ENCODE measurements at places on chromosomes 1 and 21.

GRCh38 chr1:61692155-61692800 lies 32.7 kb downstream of the TM2D1 start:
- no peak for DNase-seq

DNA sequence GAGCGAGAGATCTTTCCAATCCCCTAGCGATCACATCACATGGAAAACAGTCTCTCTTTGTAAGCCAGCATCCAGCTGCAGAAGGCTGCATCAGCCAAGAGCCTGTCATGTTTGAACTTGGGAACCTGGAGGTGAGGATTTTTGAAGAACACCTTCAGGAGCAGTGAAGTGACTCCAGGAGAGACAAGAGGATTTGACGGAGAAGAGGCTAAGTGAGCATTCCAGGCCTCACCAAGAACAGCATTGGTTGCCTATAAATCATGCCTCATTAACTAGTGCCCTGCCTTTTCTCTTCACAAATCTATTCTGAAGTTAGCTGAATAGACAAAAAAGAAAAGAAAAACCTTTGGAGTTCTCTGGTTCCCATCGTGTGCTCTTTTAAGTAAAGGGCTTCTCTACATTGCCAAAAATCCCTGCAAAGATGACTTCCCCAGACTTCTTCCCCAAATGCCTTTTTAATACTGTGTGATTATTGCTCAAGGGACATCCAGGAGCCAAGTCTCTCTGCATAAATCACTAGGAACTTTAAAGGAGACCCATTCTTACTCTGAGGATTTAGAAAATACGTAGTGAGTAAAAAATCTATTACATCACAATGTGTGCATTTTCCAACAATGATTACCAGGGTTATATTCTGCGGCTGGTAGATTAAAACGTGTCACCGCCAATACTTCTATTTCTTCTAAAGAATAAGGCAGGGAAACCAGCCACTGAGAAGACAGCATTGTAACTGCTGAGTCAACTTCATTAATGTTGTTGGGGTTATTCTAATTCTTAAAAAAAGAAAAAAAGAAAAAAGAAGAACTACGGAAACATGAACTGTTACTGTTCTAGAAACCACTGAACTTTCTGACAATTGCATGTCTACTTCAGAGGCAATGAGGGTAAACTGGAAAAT lies 95.2 kb downstream of the KIF14 start:
- no peak for DNase-seq

DNA sequence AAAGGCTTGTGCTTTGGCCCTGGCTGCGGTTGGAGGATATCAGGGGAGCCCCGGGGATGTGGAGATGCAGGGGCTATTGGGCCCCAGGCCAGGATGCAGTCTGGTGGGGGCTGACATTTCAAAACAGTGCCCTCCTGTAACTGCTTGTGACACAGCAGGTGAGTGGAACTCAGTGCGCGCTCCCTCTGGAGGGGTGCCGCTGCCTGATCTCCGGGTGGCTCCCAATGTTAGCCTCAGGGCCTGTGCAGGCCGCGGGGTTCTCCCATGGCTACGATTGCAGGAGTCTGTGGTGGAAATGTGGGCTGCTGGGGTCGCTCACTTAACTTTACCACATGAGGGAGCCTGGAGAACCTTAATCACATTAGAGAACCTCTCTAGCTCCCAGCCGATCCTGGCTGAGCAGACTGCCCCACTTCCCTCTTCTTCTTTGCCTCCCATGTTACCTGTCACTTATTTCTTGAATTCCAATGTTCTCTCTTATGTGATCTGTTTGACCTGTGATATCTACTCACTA lies 163.2 kb downstream of the FMN2 start:
- DNase-seq, result no peak

GRCh38 chr1:224114787-224115175 lies 870 bp downstream of the FBXO28 start:
- no peak for DNase-seq

DNA sequence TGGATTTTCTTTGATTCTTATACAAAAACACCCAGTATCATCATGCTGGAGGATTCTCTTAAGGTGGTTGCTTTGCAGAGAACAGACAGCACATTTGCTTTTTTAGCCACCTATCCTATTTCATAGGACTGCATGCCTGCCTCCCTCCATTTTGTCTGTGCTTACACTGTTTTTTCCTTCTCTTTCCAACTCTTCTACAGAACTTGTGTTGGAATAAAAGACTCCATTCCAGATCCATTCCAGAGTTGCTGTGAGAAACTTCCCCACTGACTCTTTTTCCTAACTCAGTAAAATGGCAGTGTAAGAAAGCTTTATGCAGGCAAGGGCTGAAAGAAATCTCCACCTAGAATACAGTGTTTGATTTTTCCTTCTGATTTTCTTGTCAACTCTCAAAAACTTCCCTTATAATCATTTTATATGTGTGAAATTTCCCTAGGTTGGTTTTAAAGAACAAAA lies 5.2 kb upstream of the ARID1A start:
- DNase-seq, result no peak

- no peak for DNase-seq
Observed at GRCh38 chr1:47763591-47764171, 233.5 kb downstream of the TRABD2B start.

DNA sequence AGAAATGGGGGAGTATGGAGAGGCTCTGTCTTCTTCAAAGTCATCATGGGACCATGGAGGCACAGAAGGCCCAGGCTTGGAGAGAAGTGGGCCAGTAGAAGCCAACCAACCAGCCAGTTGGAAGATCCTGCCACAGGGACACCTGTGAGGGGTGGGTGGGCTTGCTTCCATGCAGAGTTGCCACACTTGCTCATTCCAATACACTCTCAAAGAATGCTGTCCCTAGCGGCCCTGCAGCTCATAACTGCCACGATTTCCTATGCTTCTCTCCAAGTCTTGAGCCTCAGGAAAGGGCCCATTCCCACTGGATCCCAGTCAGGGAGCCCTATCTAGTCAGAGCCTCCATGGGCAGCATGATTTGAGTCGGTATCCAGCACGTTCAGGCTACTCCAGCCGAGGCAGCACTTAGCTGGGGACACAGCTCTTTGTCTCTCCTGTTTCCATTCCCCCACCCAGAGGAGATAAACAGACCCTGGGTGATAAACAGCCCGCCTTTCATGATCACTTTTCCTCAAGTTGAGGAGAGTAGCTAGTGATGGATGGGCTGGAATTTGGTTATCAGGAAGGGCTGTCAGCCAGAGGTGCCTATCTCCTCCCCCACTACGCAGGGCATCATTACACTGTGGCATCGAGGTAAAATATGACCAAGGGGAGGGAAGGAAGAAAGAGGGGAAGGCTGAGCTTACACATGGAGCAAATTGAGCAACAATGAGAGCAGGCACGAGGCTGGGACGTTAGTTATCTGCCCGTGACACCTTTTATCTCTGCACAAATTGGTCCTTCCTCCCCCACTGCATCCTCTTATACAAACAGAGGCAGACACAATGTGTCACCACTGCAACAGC lies 64.6 kb downstream of the ERI3 start:
- DNase-seq, result no peak

- DNase-seq, result no peak
Observed at GRCh38 chr1:67126111-67126746, 8.5 kb downstream of the C1orf141 start.

- DNase-seq, result no peak
Observed at GRCh38 chr1:201433609-201434008, 12.1 kb upstream of the TNNI1 start.

- no peak for DNase-seq
Observed at GRCh38 chr1:155889566-155889965, 21.6 kb downstream of the RIT1 start.

GRCh38 chr1:87278825-87279535 lies 49.7 kb upstream of the LMO4 start:
- no peak for DNase-seq

DNA sequence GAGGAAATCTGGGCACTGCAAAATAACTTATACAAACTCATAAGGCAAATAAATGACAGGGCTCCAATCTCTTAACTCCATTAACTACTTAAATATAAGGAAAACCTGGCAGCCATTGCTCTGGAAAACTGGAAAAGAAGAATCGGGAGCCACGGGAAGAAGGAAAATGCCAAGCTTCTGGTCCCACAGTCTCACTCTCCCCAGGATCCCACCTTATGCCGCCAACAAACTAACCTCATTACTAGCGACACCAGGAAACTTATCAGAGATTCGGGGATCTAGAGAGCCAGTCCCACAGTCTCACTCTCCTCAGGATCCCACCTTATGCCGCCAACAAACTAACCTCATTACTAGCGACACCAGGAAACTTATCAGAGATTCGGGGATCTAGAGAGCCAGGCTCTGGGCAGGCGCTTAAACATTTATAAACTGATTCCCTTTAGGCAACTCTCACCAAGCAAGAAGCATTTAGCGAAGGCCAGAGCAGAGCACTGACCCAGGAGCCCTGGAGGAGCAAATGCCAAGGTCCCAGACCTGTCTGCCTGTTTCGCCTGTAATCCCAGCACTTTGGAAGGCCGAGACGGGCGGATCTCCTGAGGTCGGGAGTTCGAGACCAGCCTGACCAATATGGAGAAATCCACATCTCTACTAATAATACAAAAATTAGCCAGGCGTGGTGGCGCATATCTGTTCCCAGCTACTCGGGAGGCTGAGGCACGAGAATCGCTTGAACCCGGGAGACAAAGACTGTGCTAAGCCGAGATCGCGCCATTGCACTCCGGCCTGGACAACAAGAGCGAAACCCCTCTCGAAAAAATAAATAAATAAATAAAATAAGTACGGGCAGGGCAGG lies 720 bp downstream of the PSMB2 start:
- DNase-seq, result no peak

GRCh38 chr1:145845514-145846161 lies at the start of gene NUDT17:
NUDT17 (plus strand) TSS chr1:145845630; CDS start chr1:145845641, 11 bp downstream.
- peak; percentile 53 for DNase-seq

DNA sequence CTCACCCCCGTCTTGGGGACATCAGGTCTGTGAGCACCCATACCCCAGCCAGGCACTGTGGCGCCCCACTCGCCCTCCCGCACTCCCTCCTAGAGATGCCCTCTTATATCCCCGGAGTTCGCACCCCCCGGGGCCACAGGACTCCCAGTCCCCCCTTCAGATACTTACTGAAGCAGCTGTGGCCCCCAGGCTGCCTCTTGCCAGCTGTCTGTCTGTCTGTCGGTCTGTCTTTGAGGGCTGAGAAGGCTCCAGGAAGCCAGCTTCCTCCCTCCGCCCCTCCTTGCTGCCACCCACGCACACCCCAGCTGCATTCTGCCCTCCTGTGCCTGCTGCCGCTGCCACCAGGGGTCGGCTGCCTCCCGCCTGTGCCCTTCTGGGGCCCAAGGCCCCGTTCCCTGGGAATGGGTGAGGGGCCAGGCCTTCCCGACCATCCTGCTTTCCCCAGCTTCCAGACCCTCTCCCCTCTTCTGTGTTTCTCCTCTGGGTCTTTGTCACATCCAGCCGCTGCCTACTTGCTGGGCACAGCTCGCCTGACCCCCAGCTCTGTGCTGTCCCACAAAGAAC lies at the start of gene PTPN7:
Gene PTPN7, minus strand, starts transcription at position 226 of the 564 bp plus-strand sequence. CDS start 1,200 bp downstream, outside the sequence.
- DNase-seq, result peak; percentile 70

DNA sequence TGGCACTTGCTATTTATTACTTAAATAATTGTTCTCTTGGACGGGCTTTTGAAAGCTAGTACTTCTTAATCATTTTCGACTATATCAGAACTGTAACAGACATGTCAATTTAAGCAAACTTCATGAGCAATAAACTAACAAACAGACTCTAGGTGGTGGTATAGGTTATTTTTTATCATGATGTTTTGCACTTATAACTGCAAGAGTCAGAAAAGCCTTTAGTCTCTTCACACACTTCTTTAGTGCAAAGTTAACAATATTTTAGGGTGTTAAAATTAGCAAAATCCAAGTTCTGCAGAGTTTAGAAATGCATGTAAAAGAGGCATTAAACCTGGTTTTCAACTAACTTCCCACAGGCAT lies 2.2 kb downstream of the NRIP1 start:
- DNase-seq, result no peak

- DNase-seq, result no peak
Observed at GRCh38 chr1:104295511-104295910, 545.8 kb downstream of the AMY1C start.

DNA sequence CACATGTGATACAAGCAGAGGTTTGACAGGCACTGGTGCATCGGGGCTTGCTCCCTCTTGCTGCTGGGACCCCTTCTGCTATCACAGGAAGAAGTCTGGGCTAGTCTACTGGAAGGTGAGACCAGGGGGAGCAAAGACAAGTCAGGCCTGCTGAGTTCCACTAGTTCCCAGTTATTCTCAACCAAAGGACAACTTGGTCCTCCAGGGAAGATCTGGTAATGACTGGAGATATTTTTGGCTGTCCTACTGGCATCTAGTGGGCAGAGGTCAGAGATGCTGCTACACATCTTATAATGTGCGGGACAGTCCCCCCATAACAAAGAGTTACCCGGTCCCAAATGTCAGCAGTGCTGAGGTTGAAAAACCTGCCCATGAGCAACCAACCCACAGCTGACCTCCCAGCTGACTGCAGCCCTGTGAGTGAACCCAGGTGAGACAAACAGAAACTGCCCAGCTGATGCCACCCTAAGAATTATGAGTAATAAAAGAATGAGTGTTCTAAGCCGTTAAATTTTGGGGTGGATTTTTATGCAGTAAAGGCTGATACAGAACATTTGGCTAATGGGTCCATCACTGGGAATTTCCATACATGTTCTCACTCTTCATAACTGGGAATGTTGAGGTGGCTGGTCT lies 71.6 kb downstream of the NENF start:
- DNase-seq, result no peak

DNA sequence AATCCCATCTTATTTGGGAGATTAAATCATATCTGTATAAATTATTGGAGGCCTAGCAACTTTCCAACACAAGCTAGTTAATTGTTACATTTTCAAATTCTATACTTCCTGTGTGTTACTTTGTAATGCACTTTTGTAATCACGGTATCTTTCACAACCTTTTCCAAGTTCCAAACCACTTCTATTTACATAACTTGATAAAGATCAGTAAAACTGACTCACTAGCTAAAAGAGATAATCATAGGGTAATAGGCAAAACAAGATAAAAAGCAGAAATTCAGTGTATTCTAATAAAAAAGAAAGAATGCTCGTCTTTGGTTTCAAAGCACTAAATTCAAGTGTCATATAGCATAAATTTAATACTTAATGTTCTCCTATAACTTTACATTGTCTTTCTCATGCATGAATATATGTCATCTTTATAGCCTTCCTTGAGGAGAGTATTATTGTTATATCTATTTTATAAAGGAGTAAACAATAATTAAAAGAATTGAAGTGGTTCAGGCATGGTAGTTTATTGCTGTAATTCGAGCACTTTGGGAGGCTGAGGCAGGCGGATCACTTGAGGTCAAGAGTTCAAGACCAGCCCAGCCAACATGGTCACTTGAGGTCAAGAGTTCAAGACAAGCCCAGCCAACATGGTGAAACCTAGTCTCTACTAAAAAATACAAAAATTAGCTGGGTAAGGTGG lies 66.4 kb downstream of the RGS13 start:
- no peak for DNase-seq

DNA sequence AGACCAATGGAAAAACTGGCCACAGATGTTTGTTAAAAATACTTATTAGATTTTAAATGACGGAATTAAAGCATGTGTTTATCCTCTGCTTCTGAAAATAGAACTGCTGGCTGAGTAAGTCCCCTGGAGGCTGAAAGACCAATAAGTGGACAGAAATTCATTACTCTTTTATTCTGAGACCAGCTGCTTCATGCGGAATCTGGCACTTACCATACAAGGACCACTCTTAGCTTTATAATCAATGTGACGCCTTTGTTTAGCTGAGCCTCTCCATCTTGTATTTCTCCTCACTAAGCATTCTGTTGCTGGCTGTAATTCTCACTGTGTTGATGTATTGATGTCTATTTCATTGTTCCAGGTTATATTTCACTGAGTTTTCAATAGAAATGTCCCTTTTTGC lies 6.3 kb upstream of the EXO1 start:
- no peak for DNase-seq

GRCh38 chr1:16145030-16145661 lies 10.7 kb downstream of the EPHA2 start:
- DNase-seq, result no peak

GRCh38 chr1:23588749-23589548 lies 29.6 kb upstream of the ID3 start:
- DNase-seq, result no peak

Data from stimulated activated CD8-positive, alpha-beta memory T cell treated with anti-CD3 and anti-CD28 coated beads, Interleukin-7, amount 100 ng/mL, for 1 hour (primary cell).